ENCODE measurements at places on chromosomes 6 and 20.
A peak's percentile ranks its signal among the peaks of the same experiment; 100 is the strongest.

- DNase-seq: peak; percentile 35
Measured at GRCh38 chr6:33632558-33633039, 11.5 kb downstream of the ITPR3 start.

DNA sequence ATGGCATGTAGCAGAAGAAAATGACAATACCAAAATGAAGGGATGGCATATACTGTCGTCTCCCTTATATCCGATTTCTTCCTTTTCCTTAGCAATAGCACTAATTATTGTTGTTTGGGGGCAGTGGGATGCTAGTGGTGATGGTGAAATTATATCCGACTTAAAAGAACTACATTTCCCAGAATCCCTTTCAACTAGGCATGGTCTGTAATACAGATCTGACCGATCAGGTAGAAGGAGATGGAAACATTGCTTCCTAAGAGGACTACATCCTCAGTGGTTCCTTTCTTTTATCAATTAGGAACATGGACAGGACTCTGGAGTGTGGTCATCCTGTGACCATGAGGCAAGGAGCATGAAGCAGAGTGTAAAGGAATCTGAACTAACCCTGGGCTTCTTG lies 532.6 kb downstream of the CBLN4 start:
- DNase-seq: no peak

DNA sequence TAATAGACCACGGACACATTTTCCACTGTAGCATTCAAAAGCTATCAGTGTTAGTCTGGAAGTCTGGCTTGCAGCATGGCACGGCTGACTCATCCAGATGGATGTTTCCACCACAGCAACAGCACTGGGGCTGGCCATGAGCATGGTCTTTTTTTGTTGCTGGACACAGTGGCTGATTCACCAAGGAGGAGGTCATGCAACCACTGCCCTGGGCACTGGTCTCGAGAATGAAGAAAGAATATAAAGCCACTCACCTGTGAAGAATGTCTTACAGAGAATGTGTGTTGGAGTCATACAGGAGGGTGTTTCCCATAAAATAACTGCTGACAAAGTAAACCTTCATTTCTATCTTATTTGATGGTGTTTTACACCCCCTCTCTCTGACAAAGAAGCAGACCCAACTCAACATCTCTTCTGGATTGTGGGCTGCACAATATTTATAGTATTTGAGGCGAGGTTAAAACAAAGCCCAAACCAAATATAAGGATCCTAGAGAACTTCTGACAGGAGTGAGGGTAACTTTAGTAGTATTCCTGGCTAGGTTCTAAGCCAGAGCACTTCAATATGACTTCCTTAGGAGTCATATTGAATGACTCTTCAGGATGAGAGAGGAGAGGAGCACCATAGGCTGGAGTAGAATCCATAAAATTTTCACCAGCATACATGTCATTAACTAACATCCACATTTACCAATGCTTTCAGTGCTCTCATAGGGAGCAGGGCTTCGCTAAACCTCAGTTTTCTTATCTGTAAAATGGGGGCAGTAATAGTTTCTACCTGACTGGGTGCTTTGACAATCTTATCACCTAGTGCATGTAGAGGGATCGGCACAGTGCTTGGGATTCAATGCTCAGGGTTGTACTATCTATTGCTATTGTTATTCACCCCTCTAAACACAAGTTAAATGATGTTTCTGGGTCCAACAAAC lies 121.4 kb downstream of the KIF13A start:
- DNase-seq: no peak

- DNase-seq: no peak
Measured at GRCh38 chr6:103344554-103345163, 1515.1 kb downstream of the HACE1 start.

- no peak for DNase-seq
Measured at GRCh38 chr6:53536561-53536960, 8.3 kb downstream of the GCLC start.

DNA sequence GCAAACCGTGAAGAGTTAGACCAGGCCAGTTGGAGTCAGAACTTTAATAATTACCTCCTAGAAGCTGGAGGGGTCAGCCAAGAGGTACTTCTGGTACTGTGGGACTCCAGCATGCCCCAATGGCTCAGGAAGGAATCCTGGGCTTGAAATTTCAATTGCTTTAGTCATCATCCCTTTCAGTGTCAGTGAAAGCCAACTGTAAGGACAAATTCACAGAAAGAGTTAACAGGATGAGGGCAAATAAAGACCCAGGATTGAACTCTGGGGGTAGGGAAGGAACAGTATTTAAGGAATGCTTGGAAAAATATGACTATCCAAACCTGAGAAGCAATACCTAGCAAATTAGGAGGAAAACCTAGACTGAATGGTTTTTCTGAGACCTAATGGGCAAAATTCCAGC lies 735.1 kb upstream of the MARCKS start:
- DNase-seq: no peak

- DNase-seq: no peak
Measured at GRCh38 chr6:25302677-25303128, 23.5 kb downstream of the CARMIL1 start.

GRCh38 chr6:24960991-24961475 lies 25.3 kb upstream of the RIPOR2 start:
- peak; percentile 34 for DNase-seq

- DNase-seq: no peak
Measured at GRCh38 chr6:131460614-131461000, 112.4 kb upstream of the ARG1 start.

All from CD4-positive, alpha-beta T cell treated with Interleukin-6 at 100 ng/mL for 8 hours (primary cell).